Activated naive CD8-positive, alpha-beta T cell treated with anti-CD3 and anti-CD28 coated beads, Interleukin-2, amount 50 U/mL, for 16 hours (primary cell): ENCODE measurements at places on chromosomes 2 and 18.

GRCh38 chr2:132652474-132652873, 17.5 kb downstream of the LYPD1 start:
- no peak for DNase-seq

DNA sequence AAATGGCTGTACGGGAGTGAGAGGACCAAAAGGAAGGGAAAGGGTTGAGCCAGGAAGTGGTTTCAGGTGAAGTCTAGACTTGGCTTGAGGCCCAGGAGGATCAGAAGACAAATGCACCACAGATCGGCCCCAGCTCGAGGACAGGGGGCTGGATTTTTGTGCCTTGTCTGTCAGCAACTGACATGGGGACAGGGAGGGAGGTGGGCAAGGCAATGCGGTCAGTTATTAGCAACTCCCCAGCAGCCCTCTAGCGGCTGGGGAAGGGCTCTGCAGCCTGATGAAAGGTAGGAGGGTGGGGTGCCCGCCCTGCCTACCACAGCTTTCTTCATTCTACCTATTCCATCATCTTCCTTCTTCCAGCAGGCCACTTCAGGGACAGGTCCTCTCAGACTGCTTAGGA, 50.0 kb downstream of the CPO start:
- DNase-seq = no peak

DNA sequence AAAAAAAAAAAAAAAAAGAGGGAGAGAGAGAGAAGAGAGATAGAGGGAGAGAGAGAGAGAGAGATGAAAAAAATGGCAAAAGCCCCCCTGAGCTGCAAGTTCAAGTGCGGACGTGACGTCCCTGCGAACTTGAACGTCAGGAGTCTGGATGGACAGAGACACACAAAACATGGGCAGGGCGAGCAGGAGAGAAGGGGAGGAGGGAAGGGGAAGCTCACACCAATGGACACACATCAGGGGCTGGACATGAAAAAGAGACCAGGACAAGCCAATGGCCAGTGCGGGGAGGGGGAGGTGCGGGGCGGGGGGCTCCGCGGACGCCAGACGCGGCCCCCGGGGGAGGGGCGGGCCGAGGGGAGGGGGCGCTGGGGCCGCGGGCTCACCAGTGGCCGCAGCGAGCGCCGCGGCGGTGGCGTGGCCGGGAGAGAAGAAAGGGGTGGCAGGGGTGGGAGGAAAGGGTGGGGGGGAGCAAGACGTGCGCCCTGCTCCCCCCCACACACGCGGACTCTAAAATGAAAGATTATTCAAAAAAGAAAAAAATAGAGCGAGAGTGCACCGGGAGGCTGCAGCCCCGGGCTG, at the start of gene BCL11A:
BCL11A (minus strand) TSS at position 160 of the 579 bp plus-strand sequence. CDS start 384 bp downstream, outside the sequence.
- no peak for DNase-seq

DNA sequence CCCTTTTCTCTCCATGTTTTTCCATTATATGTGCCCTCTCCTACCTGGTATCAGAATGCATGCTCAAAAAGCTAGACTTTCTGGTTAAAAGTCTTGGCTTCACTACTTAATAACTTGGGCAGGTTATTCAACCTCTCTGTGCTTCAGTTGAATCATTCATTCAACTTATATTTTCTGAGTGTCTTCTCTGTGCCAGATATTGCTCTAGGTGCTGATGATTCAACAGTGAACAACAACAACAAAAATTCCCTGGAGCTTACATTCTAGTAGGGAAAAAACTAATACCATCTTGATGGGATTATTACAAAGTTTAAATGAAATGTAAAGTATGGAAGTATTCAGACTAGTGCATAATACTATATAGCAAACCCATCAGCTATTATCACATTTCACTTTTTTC, 55.2 kb downstream of the SOS1 start:
- DNase-seq = no peak

GRCh38 chr2:232230560-232230959, 148.0 kb upstream of the ALPP start:
- no peak for DNase-seq

DNA sequence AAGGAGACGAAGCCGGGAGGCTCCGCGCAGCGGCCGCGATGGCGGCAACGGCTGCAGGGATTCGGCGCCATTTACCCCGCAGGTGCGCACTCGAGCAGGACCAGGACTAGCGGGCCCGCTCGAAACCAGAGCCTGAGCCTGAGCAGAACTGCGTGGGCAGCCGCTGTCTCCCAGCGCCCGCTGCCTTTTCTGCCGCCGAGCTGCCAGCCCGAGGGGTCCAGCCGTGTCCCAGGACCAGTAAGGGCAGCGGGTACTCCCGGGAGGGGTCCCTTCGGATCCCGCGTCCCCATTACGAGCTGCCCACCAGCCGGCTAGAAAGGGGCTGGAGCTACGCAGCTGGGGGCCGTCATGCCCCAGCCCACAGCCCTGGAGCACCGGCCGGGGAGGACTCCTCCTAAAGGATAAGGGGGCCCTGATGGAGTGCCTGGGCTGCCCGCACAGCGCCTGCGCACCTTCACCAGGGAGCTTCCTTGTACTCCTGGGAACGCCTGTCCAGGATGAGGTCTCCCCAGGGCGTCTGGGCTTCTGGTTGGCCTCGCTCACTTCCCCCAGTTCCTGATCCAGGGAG, 9.9 kb downstream of the ALPP start:
- no peak for DNase-seq

DNA sequence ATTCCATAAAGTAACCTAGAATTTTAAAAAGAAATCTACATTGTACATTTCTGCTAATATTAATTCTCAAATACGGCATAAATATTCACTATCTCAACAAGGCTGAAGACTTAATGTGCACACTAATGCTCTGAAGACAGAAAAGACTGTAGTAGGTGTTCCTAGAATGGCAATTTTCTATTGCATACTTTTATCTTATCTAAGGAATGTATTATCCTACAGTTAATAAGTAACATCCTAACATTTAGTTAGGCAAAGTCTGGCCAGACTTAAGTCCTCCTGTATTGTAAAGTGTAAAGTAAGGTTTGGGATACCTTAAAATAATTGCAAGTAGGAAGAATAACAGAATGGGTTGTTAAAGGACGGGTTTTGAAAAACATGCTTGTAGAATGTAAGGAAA, 42.2 kb downstream of the CHST9 start:
- no peak for DNase-seq

DNA sequence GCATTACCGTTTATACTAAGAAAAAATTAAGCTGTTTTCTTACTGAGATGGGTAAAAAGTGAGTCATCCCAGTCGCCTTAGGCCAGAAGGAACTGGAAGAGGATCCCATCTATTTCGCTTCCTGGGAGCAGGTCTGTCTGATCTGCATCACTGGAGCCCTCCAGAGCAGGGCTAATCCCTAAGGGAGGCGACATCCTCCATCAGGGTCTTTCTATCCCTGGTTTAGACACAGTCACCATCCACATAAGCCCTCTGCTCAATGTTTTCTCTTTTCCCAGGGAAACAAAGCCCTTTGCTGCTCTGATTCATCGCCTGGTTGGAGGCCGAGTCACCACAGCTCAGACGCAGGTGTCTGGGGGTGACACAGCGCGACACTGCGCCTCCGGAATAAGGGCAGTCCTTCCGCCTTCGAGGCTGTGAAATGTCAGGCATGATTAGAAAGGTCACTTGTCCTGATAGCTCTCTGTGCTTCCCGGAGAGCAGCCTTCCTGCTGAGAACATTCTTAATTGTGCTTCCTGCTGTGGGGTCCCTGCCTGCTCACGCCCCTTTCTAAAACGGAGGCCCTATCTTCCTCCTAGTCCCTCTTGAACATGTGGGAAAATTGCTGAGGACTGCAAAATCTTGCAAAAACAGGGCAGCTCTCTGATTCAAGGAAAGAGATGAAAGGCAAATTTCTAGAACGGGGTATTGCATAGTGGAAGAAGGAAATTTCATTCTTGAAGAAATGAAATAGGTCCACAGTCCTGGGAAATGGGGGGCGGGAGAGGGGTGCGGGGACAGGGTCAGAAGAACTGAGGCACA, 56.3 kb downstream of the MARCHF4 start:
- no peak for DNase-seq

- no peak for DNase-seq
These were observed 77.3 kb upstream of the CTLA4 start for GRCh38 chr2:203790134-203790852.

- DNase-seq = no peak
These were observed 423.7 kb downstream of the TXNL1 start for GRCh38 chr18:56214706-56215105.

DNA sequence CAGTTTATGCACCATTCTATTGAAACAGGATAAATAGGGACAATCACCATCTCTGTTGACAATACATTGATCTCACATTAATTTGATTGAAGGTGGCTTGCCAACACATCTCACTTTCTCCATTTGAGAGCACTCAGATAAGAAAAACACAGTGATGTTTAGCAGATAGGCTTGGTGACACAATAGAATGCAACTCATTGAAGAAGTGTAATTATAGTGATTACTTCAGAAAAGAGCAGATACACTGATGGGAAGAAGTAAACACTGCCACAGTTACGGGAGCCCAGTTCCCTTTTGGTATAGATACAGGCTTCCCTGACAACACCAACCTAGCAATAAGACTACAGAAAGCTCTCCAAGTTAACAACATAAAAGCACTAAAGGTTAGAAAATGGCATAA, 89.1 kb downstream of the FIGN start:
- no peak for DNase-seq

- no peak for DNase-seq
These were observed 1.2 kb downstream of the GATA6 start for GRCh38 chr18:22170421-22171257.

DNA sequence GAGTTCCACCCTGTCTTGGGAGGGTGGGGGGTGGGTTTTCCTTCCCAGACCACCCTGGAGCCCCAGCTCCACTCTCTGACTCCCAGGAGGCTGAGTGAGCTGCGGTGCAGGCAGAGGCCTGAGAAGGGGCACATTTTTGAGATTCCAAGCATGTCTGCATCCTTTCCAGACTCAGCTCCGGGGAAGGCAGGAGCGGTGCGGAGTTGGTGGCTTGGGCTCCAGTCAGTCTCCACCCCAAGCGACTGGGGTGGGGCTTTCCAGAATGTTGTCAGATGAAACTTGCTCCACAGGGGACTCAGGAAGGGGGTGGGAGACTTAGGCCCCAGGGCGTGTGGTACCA, 44.2 kb upstream of the HS6ST1 start:
- DNase-seq = no peak

GRCh38 chr2:17515652-17516051, 2.6 kb downstream of the RAD51AP2 start:
- DNase-seq = no peak

- no peak for DNase-seq
These were observed 128.3 kb downstream of the ATP9B start for GRCh38 chr18:79197531-79197930.

DNA sequence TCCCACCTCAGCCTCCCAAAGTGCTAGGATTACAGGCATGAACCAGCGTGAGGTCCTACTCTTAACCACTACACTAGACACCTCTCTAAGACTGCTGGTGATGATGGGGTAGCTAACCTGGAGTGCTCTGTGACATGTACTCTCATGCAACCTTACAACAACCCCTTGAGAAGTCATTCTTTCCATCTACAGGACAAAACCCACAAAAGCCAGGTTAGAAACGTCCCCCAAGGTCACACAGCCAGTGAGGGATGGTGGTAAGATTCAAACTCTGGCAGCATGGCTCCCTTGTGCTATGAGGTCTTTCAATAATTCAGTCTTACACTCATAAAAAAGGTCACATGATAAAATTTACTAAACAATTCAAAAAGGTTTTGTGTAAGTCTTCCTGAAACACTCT, 94.8 kb upstream of the SERTAD2 start:
- no peak for DNase-seq

DNA sequence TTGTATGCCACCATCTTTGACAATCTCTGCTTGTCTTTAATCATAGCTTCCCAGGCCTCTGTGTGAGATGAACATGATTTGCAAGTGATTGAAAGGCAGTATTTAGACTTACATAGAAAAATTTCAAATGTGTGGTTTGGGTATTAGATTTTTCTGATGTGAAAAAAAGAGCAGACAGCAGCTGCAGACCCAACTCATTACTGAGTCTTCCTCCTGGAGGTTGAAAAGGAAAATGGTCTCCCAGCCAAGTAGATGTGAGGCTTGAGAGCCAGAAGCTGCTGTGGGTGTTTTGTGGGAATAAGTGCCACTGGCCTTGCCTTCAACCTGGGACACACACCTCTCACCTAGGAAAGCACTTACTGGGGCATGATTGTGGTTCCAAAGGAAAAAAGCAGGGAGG, 92.5 kb downstream of the KCTD18 start:
- no peak for DNase-seq

DNA sequence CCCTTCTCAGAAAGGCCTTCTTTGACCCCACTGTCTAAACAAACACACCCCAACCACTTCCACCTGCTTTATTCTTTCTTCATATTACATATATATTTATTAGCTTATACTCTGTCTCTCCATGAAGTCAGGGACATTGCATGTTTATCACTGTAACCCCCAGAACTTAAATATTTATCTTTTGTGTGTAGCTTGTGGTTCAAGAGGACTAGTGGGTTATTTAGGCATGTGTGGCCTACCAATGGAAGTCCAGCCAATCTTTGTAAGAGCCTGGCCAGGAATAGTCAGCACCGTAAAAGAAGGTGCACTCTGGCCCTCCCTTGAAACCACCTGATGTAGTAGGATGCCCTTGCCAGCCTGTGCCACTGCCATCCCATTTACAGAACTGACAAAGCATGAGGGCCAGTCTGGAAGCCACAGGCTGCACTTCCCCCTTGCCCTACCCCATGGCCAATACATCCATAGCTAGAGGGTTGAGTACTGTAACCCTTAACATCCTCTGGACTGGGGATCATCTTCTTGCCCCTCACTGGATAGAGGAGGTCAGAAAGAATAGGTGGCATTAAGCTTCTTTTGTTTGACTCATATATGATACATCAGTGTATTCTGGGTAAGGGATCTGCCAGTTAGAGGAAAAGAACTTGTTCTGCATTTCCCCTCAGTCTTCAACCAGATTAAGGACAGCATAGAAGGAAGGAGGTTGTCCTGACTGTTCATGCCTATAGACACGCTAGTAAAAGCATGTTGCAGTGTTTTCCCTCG, 4.9 kb downstream of the NEMP2 start:
- DNase-seq = no peak

DNA sequence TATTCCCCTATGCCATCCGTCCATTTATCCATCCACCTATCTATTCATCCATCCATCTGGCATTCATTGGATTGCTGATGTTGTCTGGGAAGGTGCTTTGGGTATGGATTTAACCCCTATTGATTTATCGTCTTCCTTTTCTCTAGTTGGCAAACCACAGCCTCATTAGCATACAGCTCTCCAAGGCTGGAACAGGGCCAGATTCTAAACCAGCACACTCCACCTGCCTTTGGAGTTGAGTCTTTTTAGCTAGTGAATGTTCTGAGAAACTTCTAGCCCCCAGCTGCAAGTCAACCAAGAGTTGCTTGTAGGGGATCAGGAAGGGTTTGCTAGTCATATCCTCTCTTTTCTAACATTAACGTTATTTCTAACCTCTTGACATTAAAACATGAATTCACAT, 90.7 kb downstream of the NRP2 start:
- no peak for DNase-seq
